Activated naive CD4-positive, alpha-beta T cell (primary cell): ENCODE measurements at places on chromosomes 2 and 18.

GRCh38 chr2:52395912-52396311 lies 1364.0 kb upstream of the NRXN1 start:
- DNase-seq, result no peak

- no peak for DNase-seq
Observed at GRCh38 chr2:118752762-118753429, 94.6 kb downstream of the EN1 start.

DNA sequence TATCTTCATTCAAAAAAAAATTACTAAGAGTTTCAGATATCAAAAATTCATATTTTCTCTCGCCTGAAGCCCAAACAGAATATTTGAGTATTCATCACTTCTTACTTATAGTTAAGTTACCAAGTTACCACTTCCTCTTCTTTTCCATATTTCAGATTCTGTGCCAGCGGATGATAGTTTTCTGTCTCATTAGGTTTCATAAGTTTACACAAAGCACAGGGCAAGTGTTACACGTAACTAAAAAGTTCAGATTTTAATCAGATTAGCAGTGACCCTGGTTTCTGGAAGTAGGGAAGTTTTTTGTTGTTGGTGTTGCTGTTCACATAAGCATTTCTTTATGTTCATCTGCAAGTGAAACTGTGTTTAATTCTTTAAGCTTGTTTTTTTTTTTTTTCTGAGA lies 10.2 kb downstream of the AFTPH start:
- no peak for DNase-seq

DNA sequence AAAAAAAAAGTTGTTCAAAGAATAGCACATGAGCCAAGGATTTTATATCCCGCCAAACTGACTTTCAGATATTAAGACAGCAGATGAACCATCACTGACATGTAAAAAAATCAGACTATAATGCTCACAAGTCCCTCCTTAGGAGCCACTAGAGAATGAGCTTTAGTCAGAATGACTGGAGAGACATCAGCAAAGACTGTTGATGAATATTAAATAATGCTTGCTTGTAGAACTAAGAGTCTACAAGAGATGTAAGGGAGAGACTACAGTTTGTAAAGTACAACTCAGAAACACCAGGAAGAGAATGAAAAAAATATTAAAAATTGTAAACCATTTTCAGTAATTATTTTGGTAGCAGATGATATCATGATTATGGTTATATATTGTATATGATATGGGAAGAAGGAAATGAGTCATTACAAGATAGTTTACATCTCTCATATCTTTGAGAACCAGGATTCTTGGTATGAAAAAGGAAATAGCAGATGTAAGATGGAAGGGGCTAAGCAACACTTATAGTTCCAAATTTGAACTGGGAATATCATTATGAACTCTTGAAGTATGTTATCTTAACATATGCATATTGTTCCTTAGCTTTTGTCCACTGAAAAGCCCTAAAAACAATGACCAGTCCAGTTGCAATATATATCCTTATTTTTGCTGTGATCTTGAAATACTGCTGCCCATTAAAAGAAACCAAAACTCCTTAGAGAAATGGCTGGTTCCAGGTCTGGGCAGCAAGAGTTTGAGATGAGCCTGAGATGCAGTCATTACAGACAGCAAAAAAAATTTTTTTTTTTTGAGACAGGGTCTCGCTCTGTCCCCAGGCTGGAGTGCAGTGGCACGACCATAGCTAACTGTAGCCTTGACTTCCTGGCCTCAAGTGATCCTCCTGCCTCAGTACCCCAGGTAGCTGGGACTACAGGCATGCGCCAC lies 55.7 kb downstream of the PTPN2 start:
- no peak for DNase-seq

GRCh38 chr2:224377751-224378700 lies 23.9 kb downstream of the FAM124B start:
- DNase-seq, result no peak

DNA sequence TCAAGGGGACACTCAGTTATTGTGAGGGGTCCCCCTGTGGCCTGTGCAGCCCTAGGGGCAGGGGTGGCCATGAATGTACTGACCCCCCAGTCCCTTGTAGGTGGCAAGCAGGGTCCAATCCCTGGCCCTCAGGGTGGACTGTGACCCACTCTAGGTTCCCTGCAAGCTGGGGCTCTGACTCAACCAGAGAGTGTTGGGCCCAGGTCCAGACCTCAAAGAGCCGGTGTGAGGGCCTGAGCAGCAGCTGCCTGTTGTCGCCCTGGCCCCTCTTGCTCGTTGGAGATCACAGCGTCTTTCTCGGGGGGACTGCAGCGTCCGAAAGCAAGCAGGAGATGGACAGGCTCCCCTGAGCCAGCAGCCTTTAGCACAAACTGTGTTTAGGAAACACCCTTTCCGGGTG lies 66.8 kb upstream of the ATG16L1 start:
- DNase-seq, result no peak

- no peak for DNase-seq
Observed at GRCh38 chr2:221312634-221313033, 259.5 kb downstream of the EPHA4 start.

DNA sequence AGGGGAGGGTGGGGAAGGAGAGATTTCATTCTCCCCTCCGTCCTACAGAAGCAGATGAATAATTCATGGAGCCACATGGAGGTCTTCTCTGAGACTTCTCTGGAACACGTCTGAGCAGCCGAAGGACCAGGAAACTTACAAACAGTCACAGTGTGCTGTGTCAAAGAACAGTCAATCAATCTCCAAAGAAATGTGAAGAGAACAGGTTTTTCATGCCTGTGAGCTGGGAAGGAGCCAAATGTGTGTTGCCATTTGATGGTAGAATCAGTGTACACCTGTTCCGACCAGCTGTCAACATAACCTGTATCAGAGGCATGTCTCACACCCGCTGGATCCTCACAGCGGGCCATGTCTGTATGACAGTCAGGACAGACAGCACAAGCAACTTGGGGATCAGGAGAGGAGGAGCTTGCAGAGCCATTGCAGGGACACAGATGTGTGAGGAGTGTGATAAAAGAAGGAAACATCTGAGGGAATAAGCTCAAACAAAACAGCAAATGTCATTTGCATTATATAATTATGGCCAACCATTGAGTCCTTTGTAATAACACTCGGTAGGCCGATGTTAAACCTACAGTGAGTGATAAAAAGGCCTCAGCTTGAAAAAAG lies 298.5 kb downstream of the EN1 start:
- no peak for DNase-seq

DNA sequence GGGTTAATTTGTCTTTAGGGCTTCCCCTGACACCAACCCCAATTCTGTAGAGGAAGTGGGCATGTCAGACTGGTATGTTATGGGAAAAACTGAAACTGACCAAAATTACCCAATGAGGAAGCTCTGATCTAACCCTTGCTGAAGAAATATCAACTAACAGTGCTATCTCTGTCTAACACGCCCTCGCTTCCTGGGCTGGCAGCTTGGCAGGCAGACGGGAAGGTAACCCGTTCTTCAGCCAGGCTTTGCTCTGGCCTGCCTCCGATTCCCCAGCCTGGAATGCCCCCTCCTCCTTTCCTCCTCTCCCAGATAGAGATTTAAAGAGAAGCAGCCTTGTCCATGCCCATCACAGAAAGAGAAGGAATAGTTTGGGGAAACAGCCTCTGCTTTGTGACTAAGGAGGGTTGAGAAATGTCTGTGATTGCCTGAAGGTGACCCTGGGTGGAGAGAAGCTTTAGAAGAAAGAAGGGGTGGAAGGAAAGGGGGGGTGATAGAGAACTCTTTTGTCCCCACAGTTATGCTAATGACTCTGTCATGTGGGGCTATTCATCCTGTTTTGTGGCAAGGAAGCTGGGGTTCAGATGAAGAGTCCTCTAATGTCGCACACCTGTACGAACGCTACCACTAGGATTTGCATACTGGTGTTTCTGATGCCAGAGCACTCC lies 15.4 kb downstream of the HK2 start:
- no peak for DNase-seq

DNA sequence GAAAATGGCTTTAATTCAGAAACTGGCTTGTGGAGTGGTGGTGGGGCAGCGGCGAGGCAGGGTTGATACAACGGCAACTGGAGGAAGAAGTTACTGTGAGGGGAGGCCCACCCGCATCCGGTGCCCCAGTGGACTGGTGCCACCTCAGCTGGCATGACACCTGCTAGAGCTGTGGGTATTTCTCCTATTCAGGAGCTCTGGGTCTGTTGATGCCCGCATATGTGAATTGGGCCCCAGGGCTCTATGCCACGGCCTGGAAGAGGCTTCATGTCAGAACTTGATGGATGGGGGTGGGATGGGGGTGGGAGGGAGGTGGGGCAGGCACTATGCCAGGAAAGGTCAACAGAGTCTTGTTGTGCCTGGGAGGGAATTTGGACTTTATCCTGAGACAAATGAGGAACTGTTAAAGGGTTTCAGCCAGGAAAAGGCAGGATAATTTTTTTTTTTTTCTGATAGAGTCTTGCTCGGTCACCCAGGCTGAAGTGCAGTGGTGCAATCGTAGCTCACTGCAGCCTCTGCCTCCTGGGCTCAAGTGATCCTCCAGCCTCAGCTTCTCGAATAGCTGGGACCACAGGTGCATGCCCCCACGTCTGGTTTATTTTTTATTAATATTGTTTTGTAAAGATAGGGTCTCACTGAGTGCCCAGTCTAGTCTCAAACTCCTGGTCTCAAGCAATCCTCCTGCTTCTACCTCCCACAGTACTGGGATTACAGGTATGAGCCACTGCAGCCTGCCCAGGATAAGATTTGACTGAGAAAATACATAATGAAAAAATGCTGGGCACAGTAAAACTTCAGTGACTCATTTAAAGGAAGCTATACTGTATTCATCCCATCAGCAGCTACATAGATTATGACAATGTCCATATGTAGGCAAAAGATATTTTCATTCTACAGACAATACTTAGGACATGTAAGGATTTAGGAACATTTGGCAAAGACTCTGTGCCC lies 52.6 kb downstream of the SH2D6 start:
- no peak for DNase-seq

DNA sequence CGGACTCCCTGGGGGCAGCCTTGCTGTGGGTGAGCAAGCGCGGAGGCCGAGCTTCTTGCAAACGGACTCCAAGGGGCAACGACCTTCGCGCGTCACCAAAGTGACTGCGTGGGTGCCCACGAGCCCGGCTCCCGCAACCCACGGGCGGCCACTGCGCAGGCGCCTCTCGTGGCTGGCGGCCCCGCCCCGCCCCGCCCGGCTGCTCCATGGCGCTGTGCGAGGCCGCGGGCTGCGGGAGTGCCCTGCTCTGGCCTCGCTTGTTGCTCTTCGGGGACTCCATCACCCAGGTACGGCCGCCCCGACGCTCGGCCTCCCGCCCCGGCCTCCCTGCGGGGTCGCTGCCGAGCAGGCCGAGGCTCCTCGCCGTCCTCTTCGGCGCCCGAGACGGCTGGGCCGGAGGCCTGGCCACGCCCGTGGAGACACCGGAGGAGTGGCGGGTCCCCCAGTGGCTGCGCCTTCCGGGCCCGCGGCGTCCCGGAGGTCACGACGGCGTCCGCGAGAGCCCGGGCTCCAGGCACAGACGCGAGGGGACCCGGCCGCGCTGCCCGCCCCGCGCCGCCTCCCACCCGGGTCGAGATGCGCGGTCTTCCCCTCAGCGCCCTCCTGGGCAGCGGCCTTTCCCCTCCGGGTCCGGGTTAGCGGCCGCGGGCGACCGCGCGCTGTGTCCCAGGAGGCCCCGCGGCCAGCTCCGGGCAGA lies at the start of gene IAH1:
Gene IAH1 (plus strand): TSS at position 191 of the 697 bp plus-strand sequence. CDS start 16 bp downstream, at position 207.
- peak; percentile 76 for DNase-seq

- no peak for DNase-seq
Observed at GRCh38 chr2:23283653-23284052, 101.3 kb upstream of the KLHL29 start.

GRCh38 chr2:7012141-7012764 lies 95.0 kb downstream of the RNF144A start:
- DNase-seq, result no peak

DNA sequence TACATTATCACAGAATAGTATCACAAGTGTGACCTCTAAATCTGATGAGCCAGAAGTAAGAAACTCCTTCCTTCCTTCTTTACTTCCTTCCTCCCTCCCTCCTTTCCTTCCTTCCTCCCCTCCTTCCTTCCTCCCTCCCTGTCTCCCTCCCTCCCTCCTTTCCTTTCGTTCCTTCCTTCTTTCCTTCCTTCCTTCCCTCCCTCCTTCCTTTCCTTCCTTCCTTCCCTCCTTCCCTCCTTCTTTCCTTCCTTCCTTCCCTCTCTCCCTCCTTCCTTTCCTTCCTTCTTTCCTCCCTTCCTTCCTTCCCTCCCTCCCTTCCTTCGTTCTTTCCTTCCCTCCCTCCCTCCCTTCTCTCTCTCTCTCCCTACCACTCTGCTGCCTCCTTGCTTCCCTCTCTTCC lies 359.2 kb downstream of the OSR1 start:
- no peak for DNase-seq

DNA sequence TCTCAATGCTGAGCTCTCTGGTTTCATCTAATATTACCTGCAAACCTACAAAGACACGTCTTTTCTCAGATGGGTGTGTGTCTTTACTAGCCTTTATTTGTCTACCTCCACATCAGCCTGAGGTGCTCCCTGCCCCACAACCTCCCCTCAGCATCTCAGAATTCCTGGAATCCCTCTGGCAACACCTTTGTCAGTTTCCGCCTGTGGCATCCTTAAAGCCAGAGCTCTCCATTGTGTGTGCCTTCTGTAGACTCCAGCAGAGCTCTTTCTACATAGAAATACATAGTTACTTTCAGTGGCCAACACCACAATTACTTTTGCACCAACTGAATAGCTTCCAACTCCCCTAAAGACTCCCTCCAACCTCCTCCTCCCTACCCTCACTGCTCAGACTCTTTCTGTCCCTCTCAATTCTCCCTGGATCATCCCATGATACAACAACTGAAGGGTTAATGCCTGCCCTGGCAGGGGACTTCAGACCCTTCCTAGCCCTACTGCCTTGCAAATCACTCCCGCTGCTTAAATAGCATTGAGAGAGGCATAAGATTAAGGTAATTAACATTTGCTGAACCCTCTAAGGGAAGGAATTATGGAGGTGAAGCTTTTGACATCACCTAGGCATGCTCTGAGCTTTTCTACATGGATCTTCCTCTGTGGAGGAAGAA lies 39.6 kb upstream of the RMDN2 start:
- no peak for DNase-seq

- DNase-seq, result no peak
Observed at GRCh38 chr2:56448403-56449001, 264.7 kb downstream of the CCDC85A start.
